Activated naive CD8-positive, alpha-beta T cell treated with anti-CD3 and anti-CD28 coated beads, Interleukin-2, amount 10 ng/mL, durations not matched to agents 7 days and 5 days (primary cell): ENCODE measurements at places on chromosomes 6 and 20. TPM values are rescaled to one million over a fixed set of nuclear protein-coding genes. Genes with fewer than 3 reads are reported as not detected.

DNA sequence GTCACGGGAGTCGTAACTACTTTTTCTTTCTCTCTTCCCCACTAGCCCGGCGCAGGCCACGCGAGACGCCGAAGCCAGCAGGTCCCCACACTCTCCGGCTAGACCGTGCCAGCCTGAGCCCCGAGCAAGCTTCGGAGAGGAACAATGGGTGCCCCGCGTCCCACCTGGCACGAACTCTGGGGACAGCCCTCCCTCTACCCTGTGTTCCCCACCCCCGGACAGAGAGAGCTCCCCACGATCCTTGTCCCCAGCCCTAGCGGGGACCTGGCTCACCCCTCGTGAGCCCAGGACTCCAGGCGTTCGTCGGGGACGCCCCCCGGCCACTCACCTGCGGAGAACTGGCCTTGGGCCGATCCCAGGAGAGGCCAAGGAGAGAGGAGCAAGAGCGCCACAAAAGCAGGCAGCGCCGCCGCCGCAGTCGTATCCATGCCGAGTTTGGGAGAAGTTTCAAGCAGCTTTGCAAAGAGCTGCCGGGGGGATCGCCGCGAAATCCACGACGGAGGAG is 416 bp downstream of the PTPRK start:
- peak overlapping the region; percentile 78 for H3K27ac ChIP-seq
- peaks cover 14% of the 10 kb centered on the region for H3K4me1 ChIP-seq
- peak overlapping the region; percentile 96 for H3K4me3 ChIP-seq

The CDH26 gene
- 1.9 TPM for total RNA-seq

DNA sequence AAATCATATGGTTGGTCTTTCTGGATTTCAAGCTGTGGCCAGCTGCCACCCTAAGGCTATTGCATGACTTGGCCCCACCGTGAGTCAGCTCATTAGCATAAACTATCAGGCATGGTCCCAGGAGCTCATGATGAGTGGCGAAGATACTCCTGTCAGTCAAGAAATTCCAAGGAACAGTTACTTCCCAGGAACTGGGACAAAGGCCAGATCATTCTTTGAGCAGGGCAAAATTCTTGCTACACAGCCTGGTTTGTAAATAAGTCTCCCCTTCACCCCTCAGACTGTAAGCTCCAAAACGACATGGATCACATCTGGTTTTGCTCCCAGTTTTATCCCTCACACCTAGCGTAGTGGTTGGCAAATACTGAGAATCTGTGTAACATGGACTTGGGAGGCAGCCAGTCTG is 33.0 kb upstream of the KIAA1586 start:
- peaks cover 44% of the 10 kb centered on the region for H3K27me3 ChIP-seq
- no peaks in the 10 kb centered on the region for H3K36me3 ChIP-seq
- DNase-seq, result no peak
- H3K4me3 ChIP-seq, result no peak overlapping the region
- no peaks in the 10 kb centered on the region for H3K4me1 ChIP-seq
- no peak overlapping the region for H3K27ac ChIP-seq

DNA sequence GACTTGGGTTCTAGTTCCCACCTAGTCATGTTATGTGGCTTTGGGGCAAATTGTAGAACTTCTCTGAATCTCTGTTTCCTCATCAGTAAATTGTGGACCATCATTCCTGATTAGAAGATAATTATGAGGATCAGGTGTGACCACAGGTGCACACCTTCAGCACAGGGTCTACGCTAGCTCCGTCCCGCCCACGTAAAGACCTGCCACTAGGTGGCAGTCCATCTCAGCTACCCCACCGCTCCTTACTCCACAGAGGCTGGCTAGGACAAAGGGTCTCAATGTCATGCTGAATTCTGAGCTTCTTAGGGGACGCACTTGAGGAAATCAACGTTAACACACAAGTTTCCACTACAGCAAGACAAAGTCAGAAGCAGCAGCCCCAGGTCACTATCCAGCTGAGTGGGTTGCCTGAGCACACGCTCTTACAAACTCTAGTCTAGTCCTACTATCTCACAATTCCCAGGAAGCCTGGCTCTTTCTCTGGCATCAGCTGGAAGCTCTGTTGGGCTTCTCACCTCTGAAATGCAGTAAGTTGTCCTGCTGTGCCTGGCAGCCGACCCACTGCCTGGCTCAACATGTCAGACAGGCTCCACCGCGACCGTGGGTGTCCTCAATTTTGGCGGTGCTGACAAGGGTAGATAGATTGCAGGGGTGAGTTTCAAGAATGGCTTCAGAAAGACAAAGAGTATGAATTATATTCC is 2.0 kb upstream of the PLCG1 start:
- H3K4me3 ChIP-seq, result peak overlapping the region; percentile 83
- no peaks in the 10 kb centered on the region for H3K27me3 ChIP-seq
- H3K27ac ChIP-seq, result peak overlapping the region; percentile 83
- peaks cover 12% of the 10 kb centered on the region for H3K36me3 ChIP-seq
- DNase-seq, result peak; percentile 68
- H3K4me1 ChIP-seq, result peaks cover 33% of the 10 kb centered on the region

- peaks cover 55% of the 10 kb centered on the region for H3K4me1 ChIP-seq
- no peak overlapping the region for H3K27ac ChIP-seq
- H3K36me3 ChIP-seq, result peaks cover 34% of the 10 kb centered on the region
These were observed 59.6 kb upstream of the DDR1 start for GRCh38 chr6:30824698-30825097.

The LAMA2 gene
- not detected for total RNA-seq

DNA sequence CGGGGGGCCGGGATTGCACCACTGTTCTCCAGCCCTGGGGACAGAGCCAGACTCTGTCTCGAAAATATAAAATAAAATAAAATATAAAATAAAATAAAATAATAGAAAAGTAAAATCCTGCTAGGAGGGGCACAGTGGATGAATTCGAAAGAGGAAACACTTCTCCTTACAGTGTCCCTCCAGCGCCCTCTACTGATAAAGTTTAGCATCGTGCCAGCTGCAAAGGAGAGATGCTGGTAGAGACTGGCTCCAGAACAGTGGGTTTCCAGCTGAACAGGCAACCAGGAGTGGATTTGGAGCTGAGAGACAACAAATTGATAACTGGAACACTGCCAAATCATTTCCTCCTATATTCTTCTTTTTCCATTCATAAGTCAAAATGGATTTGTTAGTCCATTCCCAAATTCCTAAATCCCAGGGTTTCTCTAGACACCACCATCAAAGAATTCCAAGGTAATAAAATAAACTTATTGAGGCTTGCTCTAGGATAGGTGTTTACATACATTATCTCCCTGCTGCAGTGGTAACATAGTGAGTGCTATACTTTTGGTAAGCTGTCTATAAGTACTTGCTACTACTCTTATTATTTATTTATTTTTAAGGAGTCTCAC is 31.7 kb upstream of the TBPL1 start:
- H3K4me1 ChIP-seq, result peaks cover 6% of the 10 kb centered on the region
- H3K36me3 ChIP-seq, result no peaks in the 10 kb centered on the region
- no peak overlapping the region for H3K4me3 ChIP-seq
- H3K27me3 ChIP-seq, result peaks cover 20% of the 10 kb centered on the region
- no peak overlapping the region for H3K27ac ChIP-seq

GRCh38 chr6:33925936-33926335 is 122.1 kb upstream of the MLN start:
- no peak overlapping the region for H3K4me3 ChIP-seq
- peaks cover 10% of the 10 kb centered on the region for H3K27me3 ChIP-seq
- H3K4me1 ChIP-seq, result peaks cover 8% of the 10 kb centered on the region

DNA sequence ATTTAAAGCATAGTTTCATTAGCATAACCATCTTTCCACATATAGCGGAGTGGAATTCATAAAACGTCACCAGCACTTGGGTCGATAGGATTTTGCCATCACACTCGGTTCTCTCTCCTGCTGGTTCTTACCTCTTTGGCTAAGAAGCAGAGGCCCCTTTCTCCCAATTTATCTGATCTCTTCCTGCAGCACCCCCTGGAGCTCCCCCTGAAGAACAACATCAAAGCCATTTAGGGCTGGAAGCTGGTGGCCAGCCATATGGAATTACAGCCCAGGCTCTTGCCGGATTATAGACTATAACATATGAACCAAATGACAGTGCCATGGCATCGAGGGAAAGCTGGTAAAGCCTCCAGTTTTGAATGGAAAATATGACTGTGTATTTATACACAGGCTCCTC is 6.4 kb upstream of the KIF6 start:
- H3K4me1 ChIP-seq, result no peaks in the 10 kb centered on the region
- no peak for DNase-seq
- no peaks in the 10 kb centered on the region for H3K36me3 ChIP-seq
- no peak overlapping the region for H3K4me3 ChIP-seq

DNA sequence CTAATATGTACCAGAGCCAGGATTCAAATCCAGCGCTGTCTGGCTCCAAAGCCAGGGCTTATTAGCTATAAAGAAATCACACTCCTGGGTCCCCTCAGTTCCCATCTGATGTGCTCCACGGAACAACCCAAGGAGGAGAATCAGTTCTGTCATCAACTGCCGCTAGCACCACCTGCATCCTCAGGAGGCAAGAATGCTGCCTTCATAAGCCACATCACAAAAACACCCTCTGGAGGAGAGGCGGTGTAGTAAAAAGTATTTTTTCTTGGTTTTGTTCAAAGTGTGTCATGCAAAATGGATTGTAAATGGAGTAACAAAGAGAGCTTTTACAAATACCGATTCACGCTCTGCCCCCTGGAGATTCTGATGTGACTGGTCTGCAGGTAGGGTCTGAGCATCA is 57.1 kb downstream of the TNFRSF21 start:
- no peak overlapping the region for H3K27ac ChIP-seq
- no peak for DNase-seq
- H3K4me1 ChIP-seq, result peaks cover 2% of the 10 kb centered on the region
- H3K27me3 ChIP-seq, result no peaks in the 10 kb centered on the region
- H3K4me3 ChIP-seq, result no peak overlapping the region
- H3K36me3 ChIP-seq, result no peaks in the 10 kb centered on the region

The HLA-DMA gene
- total RNA-seq, result 36.1 TPM

The HLA-DOA gene
- 7.5 TPM for total RNA-seq

DNA sequence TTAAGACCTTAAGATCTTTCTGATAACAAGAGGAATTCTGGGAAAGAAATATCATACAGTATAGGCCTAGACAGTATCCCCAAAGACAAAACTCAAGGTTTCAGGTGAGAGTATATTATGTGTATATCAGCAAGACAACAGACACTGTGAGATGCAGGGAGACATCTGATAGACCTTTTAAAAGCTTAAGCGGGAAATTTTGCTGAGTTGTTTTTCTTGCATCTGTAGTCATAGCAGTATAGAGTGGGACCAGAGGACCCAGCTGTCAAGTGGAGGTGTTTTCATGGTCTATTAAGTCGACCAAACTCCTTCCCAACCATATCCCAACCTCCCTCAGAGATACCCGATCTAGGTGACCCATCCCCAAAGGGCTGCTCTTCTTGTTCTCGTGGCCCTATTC is 98.1 kb upstream of the THEMIS start:
- peaks cover 50% of the 10 kb centered on the region for H3K4me1 ChIP-seq
- peaks cover 24% of the 10 kb centered on the region for H3K36me3 ChIP-seq
- DNase-seq, result no peak
- peak overlapping the region; percentile 25 for H3K4me3 ChIP-seq

- no peak overlapping the region for H3K4me3 ChIP-seq
- H3K27me3 ChIP-seq, result no peaks in the 10 kb centered on the region
- DNase-seq, result no peak
- H3K27ac ChIP-seq, result no peak overlapping the region
These were observed 308.9 kb upstream of the THEMIS start for GRCh38 chr6:128209771-128210170.

DNA sequence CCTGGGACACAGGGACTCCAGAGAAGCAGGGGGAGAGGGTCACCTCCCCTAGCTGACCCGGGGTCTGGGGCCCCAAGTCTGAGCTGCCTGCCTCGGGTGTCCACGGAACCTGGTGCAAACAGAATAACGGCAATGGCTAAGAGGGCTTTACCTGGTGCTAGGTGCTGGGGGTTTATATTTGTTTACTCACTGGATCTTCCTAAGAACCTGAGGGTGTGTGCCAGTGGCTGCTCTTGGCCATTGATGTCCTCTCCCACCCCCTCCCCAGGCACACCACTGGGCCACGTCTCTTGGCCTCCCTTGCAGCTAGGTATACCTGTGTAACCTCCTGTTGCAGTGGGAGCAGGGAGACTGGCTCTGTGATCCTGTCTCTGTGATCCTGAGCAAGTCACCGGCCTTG is 157.9 kb upstream of the MLN start:
- H3K27ac ChIP-seq, result no peak overlapping the region
- H3K27me3 ChIP-seq, result peaks cover 5% of the 10 kb centered on the region
- no peaks in the 10 kb centered on the region for H3K36me3 ChIP-seq
- no peak overlapping the region for H3K4me3 ChIP-seq

DNA sequence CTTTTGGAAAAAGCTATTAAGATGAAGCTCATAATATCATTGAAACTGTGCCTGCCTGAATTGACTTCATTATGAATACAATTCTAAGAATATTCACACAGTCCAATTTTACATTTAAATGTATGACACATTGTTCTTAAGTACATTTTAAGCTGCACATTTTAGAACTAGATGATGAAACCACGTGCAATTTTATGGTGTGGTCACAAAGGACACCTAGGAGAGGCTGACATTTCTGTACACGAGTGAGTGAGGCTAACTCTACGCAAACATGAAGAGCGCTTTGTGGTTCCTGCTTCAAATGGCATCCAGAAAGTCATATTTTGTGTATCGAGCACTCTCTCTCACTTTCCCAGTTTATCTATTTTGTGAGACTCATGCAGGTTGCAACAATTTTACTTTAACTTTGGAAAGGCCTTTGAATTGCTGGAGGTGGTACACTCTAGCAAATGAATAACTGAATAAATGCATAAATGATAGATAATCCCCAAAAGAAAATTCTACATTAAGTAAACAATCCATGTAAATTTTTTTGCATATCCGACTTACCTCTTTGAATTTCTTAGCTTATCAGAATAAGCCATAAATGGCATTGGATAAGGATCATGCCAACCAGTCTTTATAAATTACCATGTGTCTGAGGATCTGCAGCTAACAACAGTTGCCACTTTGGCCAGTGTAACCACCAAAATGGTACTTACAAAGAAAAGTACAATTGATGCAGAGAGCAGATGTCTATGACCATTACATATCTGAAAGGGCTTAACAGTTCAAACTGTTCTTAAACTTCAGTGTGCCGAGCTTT is 97.3 kb downstream of the NRSN1 start:
- H3K4me3 ChIP-seq, result no peak overlapping the region
- peaks cover 14% of the 10 kb centered on the region for H3K27me3 ChIP-seq
- H3K27ac ChIP-seq, result no peak overlapping the region
- no peak for DNase-seq
- no peaks in the 10 kb centered on the region for H3K36me3 ChIP-seq

DNA sequence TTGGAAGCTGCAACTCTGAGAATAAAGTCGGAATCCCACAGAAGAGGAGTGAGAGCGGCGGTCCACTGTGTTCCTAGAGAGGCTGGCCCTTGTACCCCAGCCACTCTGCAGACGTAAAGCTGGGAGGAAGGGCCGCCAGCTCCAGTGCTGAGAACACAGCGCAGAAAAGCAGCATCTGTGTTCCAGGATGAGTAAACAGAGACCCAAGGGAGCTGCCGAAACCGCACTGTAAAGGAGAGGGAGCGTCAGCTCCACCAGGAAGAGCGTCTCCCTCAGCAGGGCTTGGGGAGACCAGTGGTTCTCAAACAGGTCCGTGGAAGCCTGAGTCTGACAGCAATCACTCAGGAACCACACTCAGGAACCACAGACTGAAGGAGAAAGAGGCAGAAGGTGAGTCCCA is 134.0 kb downstream of the WDR27 start:
- no peak overlapping the region for H3K4me3 ChIP-seq
- H3K27ac ChIP-seq, result no peak overlapping the region
- H3K27me3 ChIP-seq, result peaks cover 4% of the 10 kb centered on the region

The DNAH8 gene
- 0.06 TPM for total RNA-seq

GRCh38 chr6:13611715-13612114 is 3.4 kb upstream of the NOL7 start:
- H3K27ac ChIP-seq, result peak overlapping the region; percentile 74
- peak overlapping the region; percentile 53 for H3K4me3 ChIP-seq
- no peaks in the 10 kb centered on the region for H3K27me3 ChIP-seq
- DNase-seq, result no peak
- peaks cover 31% of the 10 kb centered on the region for H3K4me1 ChIP-seq

The WFDC5 gene
- total RNA-seq, result not detected
